ENCODE measurements at places on chromosomes 12 and 14. TPM values are rescaled to one million over a fixed set of nuclear protein-coding genes. Genes with fewer than 3 reads are reported as not detected.

DNA sequence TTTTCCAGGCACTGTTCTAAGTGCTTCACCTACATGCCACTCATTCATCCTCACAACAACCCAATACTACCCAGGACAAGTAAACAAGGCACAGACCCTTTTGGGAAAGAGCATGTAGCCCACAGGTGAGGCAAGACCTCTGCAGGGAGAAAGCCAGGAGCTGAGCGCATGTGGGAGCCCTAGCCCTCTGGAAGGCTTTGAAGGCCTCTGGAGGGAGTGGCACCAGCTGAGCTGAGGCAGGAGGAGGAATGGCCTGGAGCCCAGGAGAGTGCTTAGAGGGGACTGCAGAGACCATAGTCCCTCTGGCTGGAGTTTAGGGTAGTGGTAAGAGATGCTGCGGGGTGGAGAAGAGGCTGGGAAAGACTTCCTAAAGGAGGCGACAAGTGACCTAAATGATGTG, 516.5 kb downstream of the FUT8 start:
- H3K27me3 ChIP-seq: no peaks in the 10 kb centered on the region
- H3K4me1 ChIP-seq: no peaks in the 10 kb centered on the region
- no peaks in the 10 kb centered on the region for H3K36me3 ChIP-seq

DNA sequence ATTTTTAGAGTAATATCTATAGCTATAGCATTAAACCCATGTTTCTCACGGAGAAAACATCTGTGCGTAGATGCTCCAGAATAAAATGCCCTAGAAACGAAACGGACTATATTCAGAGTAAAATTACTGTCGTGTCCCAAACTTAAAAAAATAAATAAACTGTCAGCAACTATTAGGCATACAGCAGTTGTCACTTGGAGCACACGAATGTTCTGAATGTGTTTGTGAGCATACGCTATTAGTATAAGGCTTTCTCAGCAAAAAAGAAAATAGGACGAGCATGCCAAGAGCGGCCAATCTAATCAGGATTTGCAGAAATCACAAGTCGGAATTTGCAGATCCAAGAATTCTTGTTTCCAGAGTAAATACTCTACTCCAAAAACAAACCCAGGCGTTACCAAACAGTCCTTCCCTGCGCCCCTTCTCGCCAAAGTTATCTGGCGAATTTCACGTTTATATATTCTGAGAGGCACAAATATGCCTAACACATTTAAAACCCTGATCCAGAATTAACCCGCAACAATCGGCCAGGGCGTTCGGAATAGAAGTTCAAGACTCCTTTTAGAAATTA, 836 bp downstream of the PTPN21 start:
- no peak for DNase-seq
- H3K4me3 ChIP-seq: peak overlapping the region; percentile 69
- H3K4me1 ChIP-seq: peaks cover 27% of the 10 kb centered on the region
- H3K36me3 ChIP-seq: peaks cover 12% of the 10 kb centered on the region
- peak overlapping the region; percentile 82 for H3K27ac ChIP-seq

Gene AJUBA
- 37.8 TPM for total RNA-seq

Gene GALNT8
- total RNA-seq: 0.67 TPM

- H3K4me1 ChIP-seq: no peaks in the 10 kb centered on the region
- no peak overlapping the region for H3K4me3 ChIP-seq
- no peak for DNase-seq
- no peaks in the 10 kb centered on the region for H3K27me3 ChIP-seq
Measured at GRCh38 chr12:108143144-108143543, 14.1 kb downstream of the WSCD2 start.

Gene POTEM
- not detected for total RNA-seq

- H3K27me3 ChIP-seq: no peaks in the 10 kb centered on the region
- DNase-seq: no peak
- no peak overlapping the region for H3K27ac ChIP-seq
- no peak overlapping the region for H3K4me3 ChIP-seq
- no peaks in the 10 kb centered on the region for H3K4me1 ChIP-seq
Measured at GRCh38 chr12:103269946-103270345, 225.8 kb downstream of the C12orf42 start.

DNA sequence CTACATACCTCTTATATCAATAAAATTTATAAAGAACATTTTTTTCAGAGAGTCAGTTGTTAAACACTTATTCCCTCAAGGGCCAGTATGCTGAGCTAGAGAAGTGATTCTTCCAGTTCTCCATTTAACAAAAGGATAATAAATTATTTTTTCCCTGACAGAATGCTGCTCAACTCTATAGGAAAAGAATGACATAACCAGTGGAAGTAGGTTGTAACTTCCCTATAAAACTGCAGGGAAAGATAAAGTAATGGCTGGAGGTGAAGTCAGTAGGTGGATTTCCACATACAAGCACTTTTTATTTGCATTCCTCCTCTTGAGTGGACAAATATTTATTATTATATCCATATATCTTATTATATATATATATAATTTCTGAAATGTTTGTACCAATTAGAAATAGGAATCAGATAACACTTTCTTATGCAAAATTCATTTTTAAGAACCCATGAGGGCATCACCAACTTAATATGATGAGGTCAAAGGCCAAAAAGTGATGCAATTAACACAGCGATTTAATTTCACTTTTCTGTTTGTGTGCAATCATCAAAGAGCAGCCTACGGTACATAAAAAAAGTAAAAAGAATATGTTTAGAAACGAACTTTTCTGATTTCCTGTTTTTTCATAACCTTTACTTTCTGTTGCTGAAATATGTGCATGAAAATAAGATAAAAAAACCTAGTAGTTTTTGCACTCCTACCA, 175.3 kb downstream of the PRKD1 start:
- no peak overlapping the region for H3K4me3 ChIP-seq
- no peak for DNase-seq
- no peaks in the 10 kb centered on the region for H3K27me3 ChIP-seq
- no peaks in the 10 kb centered on the region for H3K36me3 ChIP-seq

- peak; percentile 80 for DNase-seq
- H3K36me3 ChIP-seq: no peaks in the 10 kb centered on the region
- H3K27me3 ChIP-seq: peaks cover 6% of the 10 kb centered on the region
- H3K4me1 ChIP-seq: peaks cover 17% of the 10 kb centered on the region
Measured at GRCh38 chr14:104865081-104865630, at the start of gene CEP170B. Gene CEP170B, plus strand, starts transcription at chr14:104865268. Its CDS starts 3,183 bp downstream, at chr14:104868451.

Data from upper lobe of right lung (tissue), 1 donor.